B cell (primary cell): ENCODE measurements at places on chromosomes 12 and 14.
A peak's percentile ranks its signal among the peaks of the same experiment; 100 is the strongest.

DNA sequence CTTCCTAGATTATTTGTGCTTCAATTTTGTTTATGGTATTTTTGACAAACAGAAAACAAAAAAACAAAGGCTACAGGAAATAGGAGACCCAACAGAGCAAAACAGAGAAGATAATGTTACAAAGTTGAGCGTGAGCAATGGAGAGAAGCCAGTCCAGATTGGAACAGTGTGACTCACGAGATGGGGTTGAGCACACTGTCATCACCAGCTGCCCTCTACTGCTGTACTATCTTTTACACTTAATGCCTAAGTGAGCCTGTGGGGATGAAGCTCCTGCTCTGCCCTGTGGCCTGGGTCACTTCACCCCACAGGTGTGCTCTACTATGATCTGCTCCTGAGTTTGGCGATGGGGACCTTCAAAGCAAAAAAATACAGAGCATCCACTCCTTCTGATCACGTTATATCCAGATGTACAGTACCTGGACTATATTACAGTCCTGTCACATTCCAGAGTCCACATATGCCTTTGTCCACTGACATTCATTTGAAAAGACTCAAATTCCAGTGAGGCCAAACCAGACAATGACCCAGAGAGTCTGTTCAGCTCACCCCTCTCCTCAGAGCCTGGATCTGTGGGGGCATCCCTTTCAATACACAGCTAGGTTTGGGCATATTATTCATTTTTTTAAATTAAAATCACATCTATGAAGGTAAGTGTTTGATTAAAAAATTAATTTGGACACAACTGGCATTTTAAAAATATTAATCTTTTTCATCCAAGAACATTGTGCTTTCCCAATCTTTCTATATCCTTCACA lies 4.4 kb downstream of the IPO8 start:
- no peak for DNase-seq

- no peak for DNase-seq
These were observed 7.4 kb upstream of the OR10P1 start for GRCh38 chr12:55629058-55629841.

GRCh38 chr12:75481013-75481705 lies 604 bp downstream of the GLIPR1 start:
- peak; percentile 74 for DNase-seq

DNA sequence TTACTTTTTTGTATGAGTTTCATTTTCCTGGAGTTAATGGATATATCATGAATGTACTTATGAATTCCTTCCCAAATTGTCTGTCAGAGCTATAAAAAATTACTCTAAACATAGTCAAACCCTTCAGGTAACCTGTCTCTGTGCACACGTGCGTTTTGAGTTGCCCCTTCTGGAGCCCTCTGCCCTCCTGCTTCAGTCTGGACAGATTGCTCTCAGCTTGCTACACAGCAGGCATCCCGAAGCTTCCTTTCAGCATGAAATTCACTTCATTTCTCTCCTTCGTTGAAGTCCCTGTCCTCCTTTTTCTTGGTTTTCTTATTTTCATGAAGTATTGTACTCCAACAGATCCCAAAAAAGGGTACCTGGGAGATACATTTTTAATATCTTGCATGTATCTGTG lies 47.3 kb downstream of the FNTB start:
- DNase-seq, result no peak

DNA sequence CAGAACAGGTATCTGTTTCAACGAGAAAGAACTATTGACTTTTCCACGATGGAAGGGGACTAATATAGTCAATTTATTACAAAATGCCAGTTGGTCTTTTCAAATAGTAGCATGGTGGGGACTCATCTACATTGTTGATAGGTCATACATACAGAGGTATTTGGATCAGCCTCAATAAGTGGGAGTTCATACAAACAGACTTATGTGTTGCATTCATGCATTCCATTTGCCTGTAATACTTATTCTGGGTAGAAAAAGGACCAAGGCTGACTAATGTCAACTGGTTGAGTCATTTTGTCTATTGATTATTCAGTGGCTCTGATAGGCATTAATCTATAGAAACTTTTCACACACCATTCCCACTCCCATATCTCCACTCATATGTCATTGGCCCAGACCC lies 41.5 kb upstream of the GLIPR1 start:
- no peak for DNase-seq

- DNase-seq, result no peak
These were observed 30.2 kb downstream of the TTC9 start for GRCh38 chr14:70671652-70672644.

- DNase-seq, result no peak
These were observed 1817.4 kb upstream of the FLRT2 start for GRCh38 chr14:83712418-83713129.

DNA sequence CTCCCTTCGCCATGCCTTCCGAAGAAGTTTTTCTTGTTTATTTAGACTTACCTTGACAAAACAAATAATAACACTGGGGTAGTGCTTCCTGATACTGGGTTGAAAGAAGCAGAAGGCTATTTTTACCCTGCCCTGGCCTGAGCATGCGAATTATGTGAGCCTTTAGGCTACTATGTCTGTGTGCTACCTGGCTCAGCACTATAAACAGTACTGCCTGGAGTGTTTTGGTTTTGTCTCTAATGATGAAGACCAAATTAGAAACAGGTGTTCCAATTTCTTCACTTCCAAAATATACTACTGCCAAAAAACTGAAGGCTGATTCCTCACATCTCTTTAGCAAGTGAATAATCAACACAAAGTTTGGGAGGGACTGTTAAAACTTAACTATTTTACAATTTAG lies 7.6 kb upstream of the OVCH1 start:
- DNase-seq, result no peak

- no peak for DNase-seq
These were observed 1146.4 kb downstream of the VRK1 start for GRCh38 chr14:97943619-97944018.

- DNase-seq, result no peak
These were observed 17.3 kb upstream of the TMEM233 start for GRCh38 chr12:119576118-119576810.

GRCh38 chr12:5521456-5522325 lies 89.8 kb downstream of the NTF3 start:
- DNase-seq, result no peak

- DNase-seq, result no peak
These were observed 216.4 kb downstream of the LRIG3 start for GRCh38 chr12:58703866-58704265.

DNA sequence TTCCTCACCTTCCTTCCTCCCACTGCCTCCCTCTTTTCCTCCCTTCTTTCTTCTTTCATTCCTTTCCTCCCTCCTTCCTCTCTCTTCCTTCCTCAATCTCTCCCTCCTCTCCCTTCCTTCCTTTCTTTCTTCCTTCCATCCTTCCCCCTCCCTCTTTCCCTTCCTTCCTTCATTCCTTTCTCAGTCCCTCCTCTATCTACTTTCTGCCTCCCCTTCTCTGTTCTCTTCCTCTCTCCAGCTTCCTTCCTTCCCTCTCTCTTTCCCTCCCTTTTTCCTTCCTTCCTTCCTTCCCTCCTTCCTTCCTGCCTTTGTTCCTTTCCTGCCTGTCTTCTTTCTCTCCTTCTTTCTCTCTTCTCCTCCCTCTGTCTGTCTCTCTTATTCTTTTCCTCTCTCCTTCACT lies 16.1 kb downstream of the ASCL1 start:
- no peak for DNase-seq

DNA sequence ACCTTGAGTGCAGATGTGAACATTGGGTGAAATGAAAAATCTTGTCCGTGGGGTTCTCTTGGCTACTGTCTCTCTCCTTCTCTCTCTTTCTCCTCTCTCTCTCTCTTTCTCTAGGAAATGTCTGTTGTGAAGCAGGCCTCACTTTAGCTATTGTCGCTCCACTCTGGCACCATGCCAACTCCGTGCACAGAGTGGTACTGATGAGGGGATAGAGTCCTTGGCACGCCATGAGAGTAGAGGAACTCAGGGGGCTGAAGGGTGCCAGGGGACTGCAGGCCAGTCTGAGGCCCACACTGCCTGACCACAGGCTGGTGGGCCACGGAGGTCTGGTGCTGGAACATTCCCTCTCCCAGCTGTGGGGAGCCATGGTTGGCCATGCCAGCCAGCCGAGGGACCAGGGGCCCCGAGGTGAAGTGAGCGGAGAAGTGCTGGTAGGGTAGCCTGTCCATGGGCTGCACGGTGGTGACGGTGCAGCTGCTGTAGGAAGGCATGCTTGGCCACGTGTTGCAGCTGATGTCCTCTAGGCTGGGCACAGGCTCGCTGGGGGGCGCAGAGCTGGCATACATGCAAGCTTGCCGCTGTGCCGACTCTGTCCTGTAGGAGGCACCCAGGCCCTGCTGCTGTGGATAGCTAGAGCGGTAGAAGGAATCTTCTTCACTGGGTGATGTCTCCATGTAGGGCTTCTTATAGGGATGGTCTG lies 50.4 kb downstream of the TBX5 start:
- DNase-seq, result no peak

- no peak for DNase-seq
These were observed 1493.0 kb downstream of the AACS start for GRCh38 chr12:126558219-126558618.

DNA sequence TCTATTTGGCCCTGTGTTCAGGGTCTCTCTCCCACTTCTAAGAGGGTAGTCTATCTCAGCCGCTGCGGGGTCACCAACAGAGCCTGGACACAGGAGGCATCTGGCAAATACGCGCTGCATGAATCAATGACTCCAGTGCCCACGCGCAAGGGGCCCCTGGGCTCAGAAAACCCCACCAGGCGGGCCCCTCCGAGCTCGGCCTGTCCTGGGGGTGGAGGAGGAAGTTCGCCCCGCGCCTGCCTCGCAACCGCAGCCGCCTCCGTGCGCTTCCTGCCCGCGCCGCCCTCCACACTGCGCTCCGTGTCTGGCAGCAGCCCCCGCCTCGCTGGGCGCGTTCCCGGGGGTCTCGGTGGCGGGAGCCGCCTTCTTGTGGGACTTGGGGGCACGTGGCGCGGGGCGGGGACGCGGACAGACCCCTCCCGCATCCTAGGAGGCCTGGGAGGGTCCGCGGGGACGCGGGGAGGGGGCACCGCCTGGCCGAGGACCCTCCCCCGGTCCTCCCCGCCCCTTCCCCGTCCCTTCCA lies 811 bp upstream of the FBRSL1 start:
- DNase-seq, result peak; percentile 84

GRCh38 chr12:31896514-31897039 lies 62.6 kb upstream of the RESF1 start:
- peak; percentile 96 for DNase-seq

DNA sequence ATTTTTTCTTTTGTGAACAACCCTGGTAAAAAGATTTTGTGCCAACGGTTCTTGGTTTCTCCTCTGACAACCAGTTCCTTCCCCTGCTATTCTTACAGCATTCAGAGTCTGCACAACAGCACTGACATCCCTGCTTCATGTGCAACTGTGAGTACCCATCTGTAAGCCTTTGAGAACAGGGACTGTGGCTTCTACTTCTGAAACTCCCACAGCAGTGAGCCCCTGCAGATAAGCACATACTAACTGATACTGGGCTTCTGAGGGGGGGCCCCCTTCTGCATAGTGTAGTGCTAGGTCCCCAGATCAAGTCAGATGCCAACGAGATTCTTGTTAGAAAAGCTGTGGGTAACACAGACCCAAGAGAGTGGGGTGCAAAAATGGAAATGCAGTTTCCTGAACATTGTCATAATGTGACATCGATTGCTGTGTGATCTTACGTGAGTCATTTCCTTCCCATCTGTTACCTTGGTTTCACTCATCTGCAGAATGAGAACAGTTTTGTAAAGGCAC lies 11.1 kb upstream of the NINJ2 start:
- peak; percentile 71 for DNase-seq

GRCh38 chr14:22579236-22579635 lies 9.8 kb downstream of the DAD1 start:
- DNase-seq, result no peak

DNA sequence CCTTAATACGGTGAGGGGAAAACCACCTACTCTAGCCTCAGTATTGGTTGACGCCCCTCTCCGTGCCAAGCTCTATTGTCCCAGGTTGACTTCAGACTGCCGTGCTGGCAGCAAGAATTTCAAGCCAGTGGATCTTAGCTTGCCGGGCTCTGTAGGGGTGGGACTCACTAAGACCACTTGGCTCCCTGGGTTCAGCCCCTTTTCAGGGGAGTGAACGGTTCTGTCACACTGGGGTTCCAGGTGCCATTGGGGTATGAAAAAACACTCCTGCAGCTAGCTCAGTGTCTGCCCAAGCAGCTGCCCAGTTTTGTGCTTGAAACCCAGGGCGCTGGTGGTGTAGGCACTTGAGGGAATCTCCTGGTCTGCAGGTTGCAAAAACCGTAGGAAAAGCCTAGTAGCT lies 107.1 kb downstream of the NUBPL start:
- DNase-seq, result no peak

DNA sequence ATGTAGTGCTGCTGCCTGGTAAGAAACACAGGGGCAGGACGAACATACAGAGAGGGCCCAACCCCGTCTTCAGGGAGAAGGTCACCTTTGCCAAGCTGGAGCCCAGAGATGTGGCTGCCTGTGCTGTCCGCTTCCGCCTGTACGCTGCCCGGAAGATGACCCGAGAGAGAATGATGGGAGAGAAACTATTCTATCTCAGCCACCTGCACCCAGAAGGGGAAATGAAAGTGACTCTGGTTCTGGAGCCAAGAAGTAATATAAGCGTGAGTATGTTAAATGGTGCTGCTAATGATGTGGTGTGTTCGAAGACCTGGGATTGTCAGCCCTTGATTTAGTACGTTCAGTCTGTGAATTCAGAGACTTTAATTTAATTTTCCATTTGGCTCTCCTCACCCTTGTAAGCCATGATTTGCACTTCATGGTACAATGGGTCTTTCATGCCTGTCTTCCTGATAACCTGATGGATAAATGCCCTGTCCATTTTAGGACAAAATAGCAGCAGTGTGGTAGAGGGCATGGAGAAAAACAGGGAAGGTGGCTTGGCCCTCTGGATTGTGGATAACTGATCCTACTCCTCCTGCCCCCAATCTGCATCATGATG lies 318.9 kb downstream of the SNAPC1 start:
- DNase-seq, result peak; percentile 84

GRCh38 chr12:54549774-54550451 lies 512 bp downstream of the PDE1B start:
- peak; percentile 39 for DNase-seq

- DNase-seq, result no peak
These were observed 17.9 kb upstream of the PTGR2 start for GRCh38 chr14:73833530-73834260.

GRCh38 chr12:70783455-70783854 lies 137.1 kb downstream of the PTPRR start:
- DNase-seq, result no peak

DNA sequence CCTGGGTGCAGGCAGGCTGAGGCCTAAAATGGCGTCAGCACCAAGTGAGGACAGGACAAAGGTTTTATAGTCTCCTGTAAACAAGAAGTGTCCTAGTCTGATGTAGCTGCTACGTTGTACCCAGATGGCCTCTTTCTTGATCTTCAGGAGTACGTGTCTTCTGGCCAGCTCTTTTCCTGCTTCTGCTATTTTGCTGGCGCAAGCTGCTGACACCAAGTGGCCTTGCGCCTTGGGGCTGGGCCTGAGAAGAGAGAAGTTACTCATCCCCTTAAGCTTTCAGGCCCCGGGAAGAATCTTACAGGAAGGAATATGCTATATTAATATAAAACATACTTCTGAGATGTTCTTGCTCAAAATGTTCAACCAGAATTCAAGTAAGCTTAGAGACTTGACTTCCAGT lies 605.2 kb downstream of the GALC start:
- DNase-seq, result no peak

- DNase-seq, result no peak
These were observed 6.1 kb downstream of the KRT3 start for GRCh38 chr12:52789637-52790426.

- DNase-seq, result no peak
These were observed 60.0 kb downstream of the CCDC85C start for GRCh38 chr14:99543985-99544384.

- no peak for DNase-seq
These were observed 23.6 kb downstream of the IRF2BPL start for GRCh38 chr14:77004711-77005460.

- DNase-seq, result no peak
These were observed 5.7 kb upstream of the ATG101 start for GRCh38 chr12:52063981-52064649.
